ENCODE measurements at places on chromosomes 7 and 10.

- no peak for DNase-seq
These were observed 165.5 kb downstream of the MDFIC start for GRCh38 chr7:115087437-115087836.

- DNase-seq = no peak
These were observed 69.9 kb upstream of the COMTD1 start for GRCh38 chr10:75305675-75306074.

GRCh38 chr7:137836113-137836509 is 10.7 kb downstream of the DGKI start:
- no peak for DNase-seq

DNA sequence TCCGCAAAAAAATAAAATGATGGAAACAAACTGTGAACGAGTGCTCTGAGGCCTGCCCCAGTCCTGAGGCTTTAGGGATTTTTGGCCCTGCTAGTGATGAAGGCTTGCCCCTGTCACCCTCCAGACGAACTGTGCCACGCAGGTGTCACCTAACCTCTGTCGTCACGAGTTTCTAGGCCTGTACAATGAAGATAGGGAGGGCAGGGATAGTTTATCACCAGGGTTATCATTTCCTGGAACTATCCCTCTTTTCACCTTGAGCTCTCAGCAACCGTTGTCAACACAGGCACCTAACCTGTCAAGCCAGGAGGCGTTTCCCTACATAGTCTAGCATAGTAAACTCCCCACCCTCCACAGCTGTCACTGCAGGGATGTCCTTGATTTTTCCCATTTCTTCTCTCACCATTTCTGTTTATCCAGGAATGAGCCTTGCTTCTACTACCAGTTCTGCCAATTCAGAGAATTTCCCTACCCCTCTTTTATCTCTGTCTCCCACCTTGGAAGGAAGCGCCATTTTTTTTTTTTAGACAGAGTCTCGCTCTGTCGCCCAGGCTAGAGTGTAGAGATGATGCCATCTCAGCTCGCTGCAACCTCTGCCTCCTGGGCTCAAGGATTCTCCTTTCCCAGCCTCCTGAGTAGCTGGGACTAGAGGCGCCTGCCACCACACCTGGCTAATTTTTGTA is 2.2 kb upstream of the ACHE start:
- DNase-seq = no peak

DNA sequence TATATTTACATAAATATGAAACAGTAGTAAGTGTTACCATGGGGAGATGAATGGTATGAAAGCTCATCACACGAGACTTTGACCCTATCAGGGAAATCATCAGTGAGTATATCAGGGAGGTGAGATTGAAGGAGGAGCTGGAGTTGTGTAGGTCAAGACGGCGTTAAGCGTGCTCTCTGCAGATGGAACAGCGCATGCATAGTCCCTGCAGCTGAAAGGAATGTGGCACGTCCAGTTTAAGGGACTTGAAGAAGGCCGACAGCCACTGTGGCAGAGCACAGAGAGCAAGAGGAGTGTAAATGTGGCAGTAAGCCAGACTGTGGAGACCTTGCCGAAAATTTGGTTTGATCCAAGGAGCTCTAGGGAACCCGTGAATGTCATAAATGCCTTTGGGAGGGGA is 38.9 kb downstream of the POU6F2 start:
- no peak for DNase-seq

- no peak for DNase-seq
These were observed 88.5 kb downstream of the ANKRD7 start for GRCh38 chr7:118312966-118313365.

DNA sequence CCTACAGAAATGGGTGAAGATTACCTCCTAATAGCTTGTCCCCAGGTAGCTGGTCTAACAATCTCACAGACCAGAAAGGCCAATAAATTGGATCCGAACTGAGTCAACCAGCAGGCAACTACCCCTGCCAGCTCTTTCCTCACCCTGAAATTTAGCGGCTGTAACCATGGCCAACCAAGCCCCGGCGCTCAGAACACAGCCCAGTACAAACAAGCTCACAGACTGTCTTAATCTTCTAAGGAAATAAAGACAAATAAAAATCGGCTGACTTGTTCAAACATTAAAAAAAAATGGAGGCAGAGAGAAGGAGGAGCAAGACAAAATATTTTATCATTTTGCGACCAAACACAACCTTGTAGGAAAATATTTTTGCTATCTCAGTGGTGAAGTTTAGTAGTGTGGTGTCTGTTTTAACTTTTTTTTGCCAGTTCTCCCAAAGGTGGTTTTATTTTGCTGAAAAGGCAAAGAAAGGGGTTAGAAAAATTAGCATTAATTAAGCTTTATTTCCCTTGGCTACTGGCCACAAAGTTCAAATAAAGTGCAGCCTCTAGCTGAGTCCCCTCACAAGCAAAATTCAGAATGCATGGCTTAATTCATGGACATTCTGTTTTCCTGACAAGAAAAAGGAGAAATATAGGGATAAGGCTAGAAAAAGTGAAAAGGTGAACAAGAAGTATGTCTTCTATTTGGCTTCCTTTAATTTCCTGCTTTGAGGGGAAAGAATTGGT is 313.0 kb upstream of the NPVF start:
- no peak for DNase-seq

- DNase-seq = no peak
These were observed 59.6 kb downstream of the NEURL1 start for GRCh38 chr10:103552856-103553742.

GRCh38 chr7:47697543-47697942 is 115.6 kb upstream of the TNS3 start:
- DNase-seq = no peak

- DNase-seq = no peak
These were observed 14.7 kb downstream of the FAM241B start for GRCh38 chr10:69644658-69645295.

DNA sequence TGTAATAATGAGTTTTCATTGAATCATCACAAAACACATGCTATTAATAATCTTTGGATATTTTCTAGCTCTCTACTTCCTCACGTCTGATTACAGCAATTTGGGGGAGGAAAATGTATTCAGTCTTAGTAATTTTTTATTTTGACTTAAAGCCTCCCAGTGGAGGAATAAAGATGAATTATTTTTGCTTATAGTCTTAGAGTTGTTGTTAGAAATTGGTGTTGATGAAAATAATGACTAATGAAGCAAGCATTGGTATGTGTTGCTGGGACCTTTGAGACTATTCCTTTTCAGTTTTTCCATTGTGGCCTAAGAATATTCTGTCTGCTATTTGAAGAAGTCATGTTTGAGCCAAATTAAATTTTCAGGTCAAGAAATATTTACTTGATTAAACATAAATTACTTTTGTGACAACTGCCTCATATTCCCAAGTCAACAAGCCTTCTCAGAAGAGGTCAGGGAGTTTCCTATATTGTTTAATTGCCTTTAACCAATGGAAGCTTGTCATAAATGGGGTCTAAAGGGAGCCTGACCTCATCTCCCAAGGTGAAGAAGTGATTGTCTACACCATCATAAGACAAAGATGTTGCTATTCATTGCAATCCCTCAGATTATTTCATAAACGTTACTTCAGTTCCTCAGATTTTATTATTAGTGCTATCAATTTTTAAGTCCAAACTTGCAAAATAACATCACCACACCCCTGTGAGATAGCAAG is 90.0 kb downstream of the ST7 start:
- DNase-seq = no peak

DNA sequence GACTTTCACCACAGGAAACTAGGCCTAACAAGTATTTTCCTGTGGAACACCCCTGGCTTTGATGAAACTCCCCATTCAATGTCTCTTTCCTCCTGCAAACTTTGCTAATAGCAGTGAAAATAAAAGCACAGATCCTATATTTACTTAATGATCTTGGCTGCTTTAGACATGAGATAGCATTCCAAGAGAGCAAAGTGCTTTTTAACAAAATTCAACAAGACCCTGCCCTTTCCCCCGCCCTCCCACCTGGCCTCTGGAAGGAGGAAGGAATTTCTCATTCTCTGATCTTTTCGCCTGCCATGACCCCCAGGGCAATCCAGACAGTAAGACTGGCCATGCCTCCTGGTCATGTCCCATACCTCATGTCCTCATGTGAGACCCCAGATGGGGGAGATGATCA is 185.7 kb downstream of the KCNMA1 start:
- no peak for DNase-seq

GRCh38 chr10:131031346-131031745 is 280.2 kb downstream of the TCERG1L start:
- no peak for DNase-seq

DNA sequence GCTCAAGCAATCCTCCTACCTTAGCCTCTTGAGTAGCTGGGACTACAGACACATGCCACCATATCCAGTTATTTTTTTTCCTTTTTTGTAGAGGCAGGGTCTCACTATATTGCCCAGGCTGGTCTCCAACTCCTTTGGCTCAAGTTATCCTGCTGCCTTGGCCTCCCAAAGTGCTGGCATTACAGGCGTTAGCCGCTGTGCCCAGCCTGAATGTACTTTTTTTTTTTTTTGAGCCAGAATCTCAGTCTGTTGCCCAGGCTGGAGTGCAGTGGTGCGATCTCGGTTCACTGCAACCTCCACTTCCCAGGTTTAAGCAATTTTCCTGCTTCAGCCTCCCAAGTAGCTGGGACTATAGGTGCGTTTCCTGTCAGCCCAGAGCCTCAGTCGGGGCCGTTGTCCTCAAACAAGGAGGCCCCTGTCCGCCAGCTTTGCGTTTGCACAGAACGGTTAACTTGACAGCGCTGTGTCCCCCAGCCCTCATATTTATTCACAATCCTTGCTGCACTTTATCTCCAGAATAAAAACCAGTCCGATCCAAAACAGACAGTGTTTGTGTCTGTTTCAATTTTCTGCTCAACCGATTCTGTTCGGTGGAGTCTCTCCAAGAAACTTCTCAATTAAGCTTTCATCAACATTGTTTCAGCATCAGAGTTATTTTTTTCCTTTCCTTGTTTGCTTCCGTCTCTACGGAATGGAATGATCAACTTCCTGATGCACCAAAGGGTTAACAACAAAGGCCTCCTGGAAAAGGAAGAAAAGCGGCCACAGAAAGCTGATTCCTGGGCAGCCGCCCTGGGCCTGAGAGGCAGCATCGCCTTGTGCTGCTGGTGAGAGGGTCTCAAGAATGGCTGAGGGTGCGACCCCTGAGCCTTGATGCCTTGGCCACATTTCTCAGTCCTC is 64.5 kb downstream of the PDIA4 start:
- DNase-seq = no peak

DNA sequence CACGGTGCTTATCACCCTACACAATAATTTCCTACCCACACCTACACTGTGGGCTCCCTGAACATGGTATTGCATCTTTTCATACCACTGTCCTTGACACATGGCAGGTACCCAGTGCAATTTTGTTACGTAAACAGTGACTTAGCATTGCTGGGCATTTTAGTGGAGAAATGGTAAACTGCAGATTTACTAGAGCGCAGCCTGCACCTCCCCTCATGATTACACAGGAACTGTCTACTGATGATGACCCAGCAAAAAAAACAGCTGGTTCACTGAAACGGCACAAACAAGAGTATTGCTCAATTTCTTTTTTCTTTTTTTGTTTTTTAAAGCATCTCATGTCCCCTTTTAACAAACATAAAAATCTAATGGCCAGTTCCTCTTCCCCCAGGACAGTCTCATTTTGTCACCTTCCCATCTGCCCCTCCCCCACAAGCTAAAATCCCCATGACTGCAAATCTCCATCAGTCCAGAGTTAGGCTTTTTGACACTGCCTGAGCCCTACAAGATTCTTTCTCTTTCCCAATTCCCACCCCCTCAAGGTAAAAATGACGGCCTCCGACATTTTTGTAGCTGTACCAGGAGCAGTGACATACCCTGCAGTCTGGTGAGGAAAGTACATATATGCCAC is 2.8 kb downstream of the ZNF746 start:
- no peak for DNase-seq

DNA sequence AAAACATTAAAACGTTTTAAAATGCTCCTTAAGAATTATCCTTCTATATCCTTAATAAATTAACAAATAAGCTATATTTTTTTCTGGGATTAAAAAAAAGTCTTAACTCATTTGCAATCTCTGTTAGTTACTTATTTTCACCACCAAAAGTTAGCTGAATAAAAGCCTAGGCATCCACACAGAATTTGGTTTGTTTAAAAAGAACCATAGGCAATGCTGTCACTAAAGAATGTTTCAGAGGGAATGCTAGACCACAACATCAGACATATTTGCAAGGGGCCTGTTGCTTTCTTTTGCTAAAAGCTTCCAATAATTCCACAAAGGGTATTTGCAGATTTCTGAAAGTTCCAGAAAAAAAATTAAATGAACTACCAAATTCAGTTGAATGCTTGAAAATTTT is 244.2 kb downstream of the POU6F2 start:
- no peak for DNase-seq

- DNase-seq = no peak
These were observed 99.4 kb downstream of the TCERG1L start for GRCh38 chr10:131211965-131212619.

- DNase-seq = no peak
These were observed 10.0 kb downstream of the KLF6 start for GRCh38 chr10:3774814-3775695.

DNA sequence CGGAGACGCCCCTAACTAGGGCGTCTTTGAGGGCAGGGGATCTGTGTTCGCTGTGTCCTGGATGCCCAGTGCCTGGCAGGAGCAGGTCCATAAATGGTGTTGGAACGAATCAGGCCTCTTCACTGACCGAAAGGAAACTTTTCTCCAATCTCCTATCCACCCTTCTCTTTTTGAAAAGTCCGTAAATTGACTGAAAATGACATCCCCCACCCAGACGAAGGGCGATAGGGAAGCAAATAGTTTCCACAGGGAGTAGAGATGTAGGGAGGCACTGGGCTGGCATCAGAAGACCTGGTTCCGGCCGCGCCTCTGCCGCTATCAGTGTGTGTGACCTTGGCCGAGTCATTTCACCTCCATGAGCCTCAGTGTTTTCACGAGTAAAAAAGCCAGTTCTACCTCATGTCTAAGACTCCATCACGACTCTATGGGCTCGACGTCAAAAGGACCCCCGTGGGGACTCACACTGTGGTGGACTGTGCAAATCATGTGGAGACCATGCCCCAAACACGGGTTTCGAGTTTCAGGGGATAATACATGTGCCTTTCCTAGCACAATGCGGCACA is 497 bp upstream of the RAB11FIP2 start:
- DNase-seq = no peak

- no peak for DNase-seq
These were observed 134.4 kb upstream of the AGK start for GRCh38 chr7:141416650-141417270.

- DNase-seq = no peak
These were observed 16.0 kb downstream of the GIMAP8 start for GRCh38 chr7:150466477-150466876.

- no peak for DNase-seq
These were observed 132.6 kb downstream of the NRBF2 start for GRCh38 chr10:63265683-63266235.

DNA sequence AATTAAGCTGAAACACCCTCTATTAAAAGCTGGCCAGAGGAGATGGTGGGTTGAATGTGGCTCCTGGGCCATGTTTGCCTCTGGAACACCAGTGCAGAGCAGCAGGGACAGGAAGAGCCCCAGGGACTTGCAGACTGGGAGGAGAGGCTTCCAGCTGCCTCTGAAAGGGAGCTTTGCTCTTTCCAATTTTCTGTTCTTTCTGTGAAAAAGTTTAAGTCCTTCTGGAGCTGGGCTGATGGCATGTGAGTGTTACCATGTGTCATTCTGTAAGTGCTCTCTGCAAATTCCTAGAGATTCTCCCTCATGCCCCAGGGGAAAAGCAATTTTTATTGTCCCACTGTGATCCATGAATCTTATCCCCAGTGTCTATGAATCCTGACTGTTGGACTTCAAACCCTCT is 112.8 kb upstream of the LANCL2 start:
- no peak for DNase-seq

All from activated T-cell treated with anti-CD3 and anti-CD28 coated beads for 4 hours (primary cell).